ENCODE measurements at places on chromosomes 5 and 9.

DNA sequence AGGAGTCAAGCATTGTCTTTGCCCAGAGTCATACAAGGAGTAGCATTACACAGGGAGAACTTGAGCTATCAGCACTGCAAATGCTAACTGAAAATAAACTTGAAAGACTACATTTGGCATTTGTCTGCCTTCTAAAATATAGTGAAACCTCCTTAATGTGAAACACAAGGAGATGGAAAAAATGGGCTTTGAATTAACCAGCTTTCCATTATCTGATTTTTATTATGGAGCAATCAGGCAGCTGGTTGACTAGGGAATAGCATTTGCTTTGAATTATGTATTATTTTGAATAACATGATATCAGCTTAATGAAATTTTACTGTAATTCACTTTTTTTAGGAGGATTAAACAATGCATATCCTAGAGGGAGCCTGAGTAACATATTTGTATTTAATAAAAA, 130.8 kb downstream of the GDNF start:
- DNase-seq, result no peak

GRCh38 chr5:81629986-81630385, 120.9 kb downstream of the SSBP2 start:
- DNase-seq, result no peak

DNA sequence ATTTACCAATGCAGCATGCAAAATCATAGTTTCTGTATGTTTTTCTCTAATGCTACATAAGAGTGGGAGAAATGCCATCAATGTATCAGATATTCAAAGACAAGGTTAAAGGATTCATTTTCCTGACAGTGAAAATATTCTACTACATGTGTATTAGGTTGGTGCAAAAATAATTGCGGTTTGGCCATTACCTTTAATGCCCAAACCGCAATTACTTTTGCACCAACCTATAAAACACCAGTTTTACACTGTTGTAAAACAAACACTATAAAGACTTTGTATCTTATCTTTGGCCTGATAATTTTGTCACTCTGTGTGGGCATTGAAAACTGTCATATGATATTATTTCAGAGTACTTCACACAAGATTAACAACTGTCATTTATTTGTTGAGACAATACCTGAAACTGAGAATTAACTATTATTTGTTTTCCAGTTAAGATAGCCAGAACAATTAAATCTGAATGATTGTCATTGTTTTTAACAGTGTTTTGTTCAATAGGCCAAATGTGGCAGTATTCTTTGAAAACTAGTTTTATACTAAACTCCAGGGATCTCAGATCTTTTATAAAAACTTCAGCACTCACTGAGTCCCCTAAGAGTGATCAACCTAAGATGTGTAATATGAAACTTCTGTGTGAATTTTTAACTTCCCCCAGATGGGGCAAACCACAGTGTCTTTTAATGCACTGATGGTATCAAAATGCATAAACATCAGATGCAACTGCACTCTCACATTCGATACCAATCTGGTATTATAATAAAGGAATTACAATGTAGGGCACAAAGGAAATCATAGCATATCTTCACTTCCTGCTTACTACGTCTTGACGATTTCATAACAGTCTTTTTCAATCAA, 53.8 kb upstream of the FBN2 start:
- no peak for DNase-seq

- DNase-seq, result no peak
Measured at GRCh38 chr5:137492331-137492730, 6.8 kb downstream of the SPOCK1 start.

DNA sequence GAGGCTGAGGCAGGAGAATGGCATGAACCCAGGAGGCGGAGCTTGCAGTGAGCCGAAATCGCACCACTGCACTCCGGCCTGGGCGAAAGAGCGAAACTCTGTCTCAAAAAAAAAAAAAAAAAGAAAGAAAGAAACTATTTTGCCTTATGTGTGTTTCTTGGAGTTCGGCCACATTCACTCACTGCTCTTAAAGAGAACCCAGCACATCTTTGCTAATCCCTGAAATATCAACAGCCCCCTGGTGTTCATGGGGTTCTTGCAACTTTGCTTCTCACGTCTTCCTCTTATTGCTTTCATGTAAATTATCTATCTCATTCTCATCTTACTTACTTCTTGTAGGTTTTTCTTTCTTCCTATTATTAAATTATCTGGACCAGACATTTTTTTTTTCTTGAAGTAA, 126.3 kb upstream of the ASTN2 start:
- DNase-seq, result no peak
